ENCODE measurements at places on chromosomes 12 and 14. TPM values are rescaled to one million over a fixed set of nuclear protein-coding genes. Genes with fewer than 3 reads are reported as not detected.

The ZNF384 gene
- 98.0 TPM for polyA plus RNA-seq

The BCL7A gene
- polyA plus RNA-seq: 37.9 TPM

The LGR5 gene
- polyA plus RNA-seq: 23.1 TPM

The DNAI7 gene
- polyA plus RNA-seq: 7.9 TPM

- no peak for DNase-seq
Observed at GRCh38 chr12:104576980-104577580, 120.3 kb downstream of the CHST11 start.

- DNase-seq: no peak
Observed at GRCh38 chr12:50557421-50557820, 52.6 kb downstream of the DIP2B start.

- DNase-seq: no peak
Observed at GRCh38 chr12:105924526-105925208, 214.1 kb downstream of the NUAK1 start.

DNA sequence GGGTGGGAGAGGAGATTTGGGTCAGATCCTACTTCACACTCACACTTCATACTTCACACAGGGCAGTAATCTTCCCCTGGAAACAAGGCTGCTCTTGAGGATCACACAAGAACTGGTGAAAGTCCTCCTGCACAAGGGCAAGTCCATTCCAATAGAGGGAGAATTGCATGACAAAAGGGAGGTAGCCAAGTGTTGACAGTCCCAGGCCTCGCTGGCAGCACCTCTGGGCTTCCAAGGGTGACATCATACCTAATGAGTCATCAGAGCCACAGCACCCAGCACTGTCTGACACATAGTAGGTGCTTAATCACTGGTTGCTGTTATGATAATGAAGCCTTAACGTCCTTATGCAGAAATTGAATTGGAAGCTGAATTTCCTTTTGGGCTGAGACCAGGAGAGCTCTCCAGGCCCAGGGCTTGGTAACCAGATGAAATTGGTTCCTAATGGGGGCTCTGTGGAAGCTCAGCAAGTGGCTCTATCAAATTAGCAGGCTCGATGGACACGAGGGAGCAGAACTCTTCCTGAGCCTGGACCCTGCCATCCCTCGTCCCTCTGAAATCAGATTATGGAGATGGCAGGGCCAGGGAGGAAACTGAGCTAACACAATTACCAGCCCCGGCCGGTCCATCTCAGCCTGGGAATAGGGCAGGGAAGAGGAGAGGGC is 58.8 kb upstream of the ACTN1 start:
- no peak for DNase-seq

DNA sequence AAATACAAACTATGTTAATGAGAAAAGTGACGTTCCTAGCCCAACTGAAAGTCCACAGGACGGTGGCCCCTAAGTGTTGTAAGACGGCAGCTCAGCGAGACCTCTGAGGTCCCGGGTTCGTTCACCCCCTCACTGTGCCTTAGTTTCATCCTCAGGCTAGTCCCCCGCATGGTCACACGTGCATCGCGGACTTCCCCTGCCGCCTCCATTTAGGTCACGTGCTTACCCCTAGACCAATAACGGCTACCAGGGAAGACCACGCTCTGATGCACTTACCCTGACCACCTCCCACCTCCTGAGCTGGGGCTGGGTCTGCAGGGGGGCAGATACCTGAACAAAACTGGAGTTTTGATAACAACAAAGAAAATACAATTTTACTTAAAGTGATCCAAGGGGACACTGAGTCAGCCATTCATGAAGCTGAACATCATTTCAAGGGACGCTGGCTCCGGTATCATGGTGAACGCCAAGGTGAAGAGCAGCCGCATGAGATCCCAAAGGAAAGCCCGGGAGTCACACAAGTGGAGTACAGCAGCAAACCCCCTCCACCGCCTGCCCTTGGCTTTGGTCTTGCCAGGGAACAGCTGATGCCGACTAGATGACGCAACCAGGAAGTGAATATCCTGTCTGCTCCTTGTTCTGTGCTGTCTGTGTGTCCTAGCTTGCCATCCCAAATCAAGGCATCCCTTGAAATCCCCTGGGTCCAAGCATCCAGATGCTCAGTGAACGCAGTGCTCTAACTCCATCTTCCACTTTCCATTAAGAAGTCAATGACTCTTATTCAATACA is 274.1 kb downstream of the PCNX1 start:
- DNase-seq: no peak

All from left kidney (tissue), 8 donors.